ENCODE measurements at places on chromosomes 16 and 17.

DNA sequence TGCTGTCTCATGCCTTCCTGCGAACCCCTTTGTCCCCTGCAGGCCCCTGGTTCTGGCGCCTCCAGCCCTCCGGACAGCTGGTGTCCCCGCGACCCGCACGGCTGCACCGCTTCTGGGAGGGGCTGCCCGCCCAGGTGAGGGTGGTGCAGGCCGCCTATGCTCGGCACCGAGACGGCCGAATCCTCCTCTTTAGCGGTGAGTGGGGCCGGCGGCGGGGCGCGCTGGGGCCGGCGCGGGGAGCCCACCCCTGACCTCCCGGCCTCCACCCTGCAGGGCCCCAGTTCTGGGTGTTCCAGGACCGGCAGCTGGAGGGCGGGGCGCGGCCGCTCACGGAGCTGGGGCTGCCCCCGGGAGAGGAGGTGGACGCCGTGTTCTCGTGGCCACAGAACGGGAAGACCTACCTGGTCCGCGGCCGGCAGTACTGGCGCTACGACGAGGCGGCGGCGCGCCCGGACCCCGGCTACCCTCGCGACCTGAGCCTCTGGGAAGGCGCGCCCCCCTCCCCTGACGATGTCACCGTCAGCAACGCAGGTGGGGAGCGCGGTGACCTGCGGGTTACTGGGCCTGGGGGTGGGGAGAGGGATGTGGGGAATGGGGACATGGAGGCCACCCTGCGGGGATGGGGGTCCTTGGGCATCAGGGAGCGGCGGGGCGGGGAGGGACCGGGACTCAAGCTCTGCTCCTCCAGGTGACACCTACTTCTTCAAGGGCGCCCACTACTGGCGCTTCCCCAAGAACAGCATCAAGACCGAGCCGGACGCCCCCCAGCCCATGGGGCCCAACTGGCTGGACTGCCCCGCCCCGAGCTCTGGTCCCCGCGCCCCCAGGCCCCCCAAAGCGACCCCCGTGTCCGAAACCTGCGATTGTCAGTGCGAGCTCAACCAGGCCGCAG lies 7.1 kb upstream of the IL32 start:
- no peak for DNase-seq

DNA sequence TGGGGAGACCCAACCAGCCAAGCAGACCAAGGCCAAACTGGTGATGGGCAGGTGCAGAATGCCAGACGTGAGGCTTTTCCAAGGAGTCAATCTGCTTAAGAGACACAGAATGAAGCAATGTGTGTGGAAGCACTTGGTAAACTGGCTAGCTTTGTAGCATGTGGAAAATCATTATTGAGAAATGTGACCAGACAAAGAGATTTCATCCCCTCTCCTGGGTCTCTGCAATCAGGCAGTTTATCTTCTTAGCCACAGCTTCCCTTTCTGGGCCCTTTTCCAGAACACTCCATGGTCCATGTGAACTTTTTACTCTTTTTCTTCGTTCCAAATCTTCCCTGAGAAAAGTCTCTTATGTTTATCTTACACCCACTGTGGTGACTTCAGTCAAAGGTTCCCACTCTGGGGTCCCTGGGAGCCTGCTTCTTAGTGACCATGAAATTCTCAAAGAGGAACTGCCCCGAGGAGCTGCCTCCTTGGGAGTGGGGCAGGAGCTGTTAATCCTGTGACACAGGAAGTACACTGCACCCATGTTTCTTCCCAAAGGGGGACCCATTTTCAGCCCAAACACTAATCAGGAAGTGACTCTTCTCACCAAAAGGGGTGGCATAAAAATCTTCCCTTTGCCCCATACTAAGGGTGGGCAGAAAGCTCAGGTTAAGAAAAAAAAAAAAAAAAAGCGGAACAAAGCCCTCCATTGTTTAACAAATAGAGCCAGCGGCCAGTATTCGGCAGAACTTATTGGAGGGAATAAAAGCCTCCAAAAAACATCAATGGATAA lies 346.2 kb upstream of the ASIC2 start:
- DNase-seq = no peak

- DNase-seq = no peak
Observed at GRCh38 chr17:17313350-17313991, 10.3 kb downstream of the NT5M start.

- DNase-seq = no peak
Observed at GRCh38 chr17:57649731-57650484, 95.2 kb downstream of the CCDC182 start.

GRCh38 chr17:45368651-45369050 lies 51.8 kb upstream of the MAP3K14 start:
- no peak for DNase-seq

- DNase-seq = no peak
Observed at GRCh38 chr16:9840761-9841665, 341.2 kb downstream of the GRIN2A start.

- DNase-seq = no peak
Observed at GRCh38 chr17:37031493-37032083, 82.8 kb downstream of the AATF start.

Data from NCI-H2029 (cell line).